Hypothalamus (tissue), 51 donors: ENCODE measurements at places on chromosomes 6 and 20.

GRCh38 chr20:2983508-2983907 is 59.9 kb upstream of the GNRH2 start:
- no peak for DNase-seq

GRCh38 chr6:70527071-70527737 is 39.5 kb upstream of the SDHAF4 start:
- DNase-seq: no peak

DNA sequence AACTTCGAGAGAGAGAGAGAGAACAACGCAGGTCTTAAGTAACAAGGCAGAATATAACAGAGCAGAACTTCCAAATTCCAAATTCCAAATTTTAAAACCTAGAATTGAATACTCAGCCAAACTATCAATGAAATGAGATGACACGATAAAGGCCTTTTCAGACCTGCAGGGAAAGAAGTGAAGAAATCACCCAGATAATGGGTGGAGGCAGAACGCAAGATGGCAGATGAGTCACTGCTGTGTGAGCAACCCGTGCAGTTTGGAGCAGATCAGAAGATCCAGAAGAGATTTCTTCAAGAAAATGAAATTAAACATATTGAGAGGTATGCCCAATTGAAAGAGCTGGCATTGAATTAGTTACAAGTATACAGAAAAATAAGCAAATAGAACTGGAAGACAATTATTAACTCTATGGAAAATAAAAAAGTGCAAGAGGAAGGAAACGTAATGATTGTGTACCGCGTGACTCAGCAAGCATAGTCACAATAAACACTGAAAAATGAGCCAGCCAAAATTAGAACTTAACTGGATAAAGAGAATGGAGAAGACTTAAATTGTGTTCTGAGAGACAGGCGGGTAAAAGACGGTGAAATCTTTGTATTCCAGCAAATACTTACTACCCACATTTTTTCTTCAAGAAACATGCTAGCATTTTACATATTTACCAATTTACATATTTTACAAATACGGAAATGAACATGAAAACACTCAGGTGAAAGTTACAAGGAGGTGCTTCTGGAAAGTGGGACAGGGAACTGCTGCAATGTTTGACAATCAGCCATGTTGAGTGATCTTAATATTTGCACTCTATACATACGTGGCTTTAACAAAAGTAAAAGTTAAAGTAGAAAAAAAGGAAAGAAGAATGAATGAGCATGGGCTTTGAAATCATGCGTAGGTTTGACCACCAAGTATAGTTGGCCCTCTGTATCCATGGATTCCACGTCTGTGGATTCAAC is 87.9 kb upstream of the CDYL start:
- no peak for DNase-seq

- no peak for DNase-seq
Measured at GRCh38 chr6:150573041-150573681, 26.5 kb upstream of the PLEKHG1 start.

- DNase-seq: no peak
Measured at GRCh38 chr6:100685747-100686146, 195.4 kb downstream of the ASCC3 start.

DNA sequence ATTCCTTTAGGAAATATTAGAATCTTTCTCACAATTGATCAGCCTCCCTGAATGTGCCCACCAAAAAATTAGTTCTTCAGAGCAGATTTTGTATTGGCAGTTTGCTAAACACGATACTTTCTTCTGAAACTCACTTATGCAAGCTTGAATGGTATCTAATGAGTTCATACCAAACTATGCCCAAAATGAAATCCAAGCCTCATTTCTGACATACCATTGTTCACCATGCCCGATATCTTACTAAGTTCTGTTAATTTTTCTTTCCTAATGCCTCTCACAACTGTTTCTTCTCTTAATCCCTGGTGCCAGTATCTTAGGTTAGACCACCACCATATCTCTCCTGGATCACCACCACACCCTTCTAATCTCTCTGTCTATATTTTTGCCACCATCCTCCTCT is 755.9 kb downstream of the KIF16B start:
- DNase-seq: no peak

- DNase-seq: no peak
Measured at GRCh38 chr6:110882274-110882619, 7.7 kb downstream of the AMD1 start.

GRCh38 chr6:109383438-109383940 is 1.2 kb upstream of the CD164 start:
- no peak for DNase-seq
